ENCODE measurements at places on chromosomes 13 and 19. TPM values are rescaled to one million over a fixed set of nuclear protein-coding genes. Genes with fewer than 3 reads are reported as not detected.

Gene LPAR2
- total RNA-seq, result 14.7 TPM

Gene AP1M2
- total RNA-seq, result not detected

Gene FSD1
- 10.4 TPM for total RNA-seq

Gene CALR
- total RNA-seq, result 1,489 TPM

Gene C5AR1
- 0.68 TPM for total RNA-seq

Gene TCF3
- 153 TPM for total RNA-seq

Gene LILRB2
- total RNA-seq, result not detected

- DNase-seq, result no peak
Measured at GRCh38 chr19:28468701-28469459, 744.1 kb downstream of the UQCRFS1 start.

DNA sequence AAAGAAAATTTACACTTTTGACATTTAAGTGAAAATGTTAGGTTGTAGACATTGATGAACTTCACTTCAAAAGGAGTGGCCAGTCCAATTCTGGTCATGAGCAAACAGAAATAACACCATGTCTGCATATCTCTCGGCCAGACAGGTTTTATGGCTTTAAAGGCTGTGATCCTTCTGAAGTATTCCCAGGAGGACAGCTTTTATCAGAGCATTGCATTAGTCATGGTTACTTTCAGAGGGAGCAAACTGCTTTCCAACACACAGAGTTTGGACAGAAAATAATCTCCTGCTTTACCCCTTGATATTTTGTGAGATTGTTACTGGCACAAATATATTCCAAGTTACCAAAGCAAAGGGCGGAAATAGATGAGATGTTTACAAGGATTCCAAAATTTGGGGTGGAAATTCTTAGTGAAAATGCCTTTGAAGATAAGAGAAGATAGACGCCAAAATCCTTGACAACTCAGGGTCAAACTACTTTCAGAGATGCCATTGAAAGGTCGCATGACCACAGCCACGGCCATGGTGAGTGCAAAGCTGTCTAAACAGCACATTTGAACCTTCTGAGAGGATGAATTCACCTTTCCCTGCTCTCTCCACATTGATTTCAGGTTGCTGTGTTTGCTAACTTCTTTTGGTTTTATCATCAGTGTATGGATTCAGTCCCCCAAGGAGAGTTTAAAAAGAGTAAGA, 584.5 kb upstream of the SGCG start:
- DNase-seq, result no peak

- no peak for DNase-seq
Measured at GRCh38 chr19:49775742-49776370, 9.1 kb downstream of the AP2A1 start.

- DNase-seq, result no peak
Measured at GRCh38 chr13:66933994-66934393, 296.1 kb downstream of the PCDH9 start.

DNA sequence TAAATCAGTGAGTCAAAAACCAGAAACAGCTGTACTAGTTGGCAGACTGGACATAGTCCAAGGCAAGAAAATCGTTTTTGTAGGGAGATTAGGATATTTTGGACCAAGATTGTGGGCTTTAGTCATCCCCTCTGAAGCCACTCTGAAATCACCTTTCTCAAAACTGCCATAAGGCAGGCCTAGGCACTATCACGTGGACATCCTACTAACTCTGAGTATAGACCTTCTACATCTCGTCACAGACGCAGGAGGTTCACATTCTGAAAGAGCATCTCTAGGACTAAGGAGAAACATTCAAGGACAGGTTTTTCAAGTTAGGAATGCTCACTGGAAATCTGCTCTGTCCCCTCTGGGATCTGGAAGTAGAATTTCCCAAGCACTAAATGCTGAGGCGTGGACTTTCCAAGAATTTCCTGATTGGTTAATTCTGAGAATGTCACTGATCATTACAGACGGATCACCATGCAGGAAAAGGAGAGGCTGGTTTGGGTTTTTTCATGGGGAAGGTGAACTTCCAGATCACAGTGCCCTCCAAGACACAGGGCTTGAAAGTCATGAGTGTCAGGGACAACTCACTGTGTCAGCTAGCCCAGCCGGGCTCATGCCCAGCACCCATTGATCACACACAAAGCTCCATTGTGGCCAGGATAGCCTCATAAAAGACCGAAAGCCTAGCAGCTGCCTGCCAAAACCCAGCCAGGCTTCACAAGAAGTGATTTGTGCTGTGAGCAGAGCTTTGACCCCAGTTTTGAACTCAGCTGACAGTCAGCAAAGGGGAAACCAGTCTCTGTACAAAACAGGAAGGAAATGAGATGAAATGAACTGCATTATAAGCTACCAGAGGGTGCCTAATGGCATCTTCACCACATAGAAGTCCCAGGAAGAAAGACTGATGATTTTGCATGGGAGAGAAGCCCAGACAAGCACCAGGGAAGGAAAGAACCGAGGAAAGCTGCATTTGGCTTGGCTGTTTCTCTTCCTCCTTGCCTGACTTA, 2.7 kb upstream of the RUBCNL start:
- DNase-seq, result no peak

GRCh38 chr19:791567-792305, 5.5 kb upstream of the PTBP1 start:
- no peak for DNase-seq

DNA sequence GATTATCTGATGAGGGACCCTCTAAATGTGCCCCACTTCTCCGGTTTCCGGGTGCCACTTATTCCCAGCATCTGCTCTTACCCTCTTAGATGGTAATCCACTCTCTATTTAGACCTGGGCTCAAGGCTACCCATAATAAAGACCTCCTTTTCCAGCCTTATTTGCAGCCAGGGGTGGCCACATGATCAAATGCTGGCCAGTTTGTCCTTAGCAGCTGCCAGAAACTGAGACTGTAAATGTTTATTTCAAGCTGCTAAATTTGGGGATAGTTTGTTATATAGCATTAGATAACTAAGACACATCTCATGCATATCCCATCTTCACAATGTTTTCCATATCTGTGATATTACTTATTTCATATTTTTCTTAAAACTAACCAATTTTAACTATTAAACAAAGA, 10.1 kb downstream of the THAP8 start:
- no peak for DNase-seq

- DNase-seq, result no peak
Measured at GRCh38 chr13:73466561-73466960, 407.8 kb downstream of the KLF5 start.

- DNase-seq, result no peak
Measured at GRCh38 chr13:109762791-109763190, 23.6 kb downstream of the IRS2 start.

DNA sequence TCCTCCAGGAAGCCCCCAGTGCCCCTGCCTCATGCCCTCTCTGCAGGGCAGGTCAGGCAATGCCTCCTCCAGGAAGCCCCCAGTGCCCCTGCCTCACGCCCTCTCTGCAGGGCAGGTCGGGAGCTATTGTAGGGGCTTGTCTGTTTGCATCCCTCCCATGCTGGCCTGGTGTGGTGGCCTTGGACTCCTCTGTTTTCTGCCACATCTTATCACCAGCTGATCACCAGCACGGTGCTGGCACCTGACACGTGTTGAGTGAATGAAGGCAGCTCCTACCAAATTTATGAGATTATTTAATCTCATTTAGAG, 51.5 kb upstream of the C13orf46 start:
- no peak for DNase-seq

Data from activated T-cell treated with anti-CD3 and anti-CD28 coated beads, Interleukin-2, amount 50 U/mL, for 4 hours (primary cell).